ENCODE measurements at places on chromosomes 3 and 15. TPM values are rescaled to one million over a fixed set of nuclear protein-coding genes. Genes with fewer than 3 reads are reported as not detected.

BSN gene
- 0.39 TPM for total RNA-seq

LEKR1 gene
- 1.3 TPM for total RNA-seq

PTPN9 gene
- 30.0 TPM for total RNA-seq

FAN1 gene
- total RNA-seq: 12.6 TPM

PXYLP1 gene
- 6.3 TPM for total RNA-seq

GASK1A gene
- total RNA-seq: not detected

GOLGA8T gene
- total RNA-seq: 1.7 TPM

ARL8B gene
- total RNA-seq: 77.4 TPM

SETMAR gene
- 17.2 TPM for total RNA-seq

HGD gene
- 1.8 TPM for total RNA-seq

SUSD5 gene
- not detected for total RNA-seq

IL17RE gene
- 0.48 TPM for total RNA-seq

MST1R gene
- total RNA-seq: 2.6 TPM

DNA sequence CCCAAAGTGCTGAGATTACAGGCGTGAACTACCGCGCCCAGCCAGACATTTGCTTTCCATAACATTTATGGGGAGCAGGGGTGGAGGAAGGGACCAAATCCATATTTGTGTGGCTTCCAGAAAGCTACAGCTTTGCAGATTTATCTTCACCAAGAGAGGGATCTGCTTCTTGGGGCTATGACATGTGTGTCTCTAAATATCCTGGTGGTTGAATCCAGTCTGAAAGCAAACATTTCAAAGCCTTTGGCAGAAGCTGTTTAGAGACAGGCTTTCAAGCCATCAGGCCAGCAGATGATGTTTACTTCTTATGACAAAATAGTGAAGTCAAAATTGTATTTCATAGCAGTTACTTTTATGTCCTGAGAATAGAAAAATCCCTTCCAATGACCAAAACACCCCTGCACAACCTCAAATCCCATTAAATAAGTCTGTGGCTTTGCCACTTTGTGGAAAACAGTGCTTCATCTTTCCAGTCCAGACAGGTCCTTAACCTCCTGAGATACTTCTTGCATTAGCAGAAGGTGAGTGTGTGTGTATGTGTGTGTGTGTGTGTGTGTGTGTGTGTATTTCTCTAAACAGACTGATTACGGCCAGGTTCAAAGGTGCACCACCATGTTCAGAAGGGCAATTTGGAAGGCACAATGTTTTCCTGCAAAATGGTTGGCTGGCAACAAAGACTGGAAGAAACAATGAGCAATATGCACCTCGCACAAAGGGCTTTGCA lies 191.4 kb upstream of the LRIG1 start:
- no peak for DNase-seq

GRCh38 chr15:94793207-94793606 lies 561.8 kb downstream of the MCTP2 start:
- DNase-seq: no peak

DNA sequence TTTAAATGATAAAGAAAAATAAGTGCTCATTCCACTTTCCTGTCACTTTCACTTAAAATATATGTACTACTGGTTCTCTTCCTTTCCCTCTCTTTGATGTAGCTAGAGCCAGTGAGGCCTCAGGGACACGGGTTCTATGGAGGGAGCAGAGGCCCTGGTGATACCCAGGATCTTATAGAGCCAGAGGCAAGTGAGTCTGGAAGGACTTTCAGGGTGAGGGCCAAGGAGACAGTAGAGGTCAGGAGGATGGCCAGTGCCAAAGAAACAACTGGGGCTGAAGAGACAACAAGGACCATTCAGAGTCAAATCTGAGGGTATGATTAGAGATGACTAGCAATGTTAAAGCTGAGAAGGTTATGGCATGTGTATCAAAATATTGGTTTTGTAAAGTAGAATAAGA lies 124.1 kb upstream of the GOLGA6L6 start:
- no peak for DNase-seq

DNA sequence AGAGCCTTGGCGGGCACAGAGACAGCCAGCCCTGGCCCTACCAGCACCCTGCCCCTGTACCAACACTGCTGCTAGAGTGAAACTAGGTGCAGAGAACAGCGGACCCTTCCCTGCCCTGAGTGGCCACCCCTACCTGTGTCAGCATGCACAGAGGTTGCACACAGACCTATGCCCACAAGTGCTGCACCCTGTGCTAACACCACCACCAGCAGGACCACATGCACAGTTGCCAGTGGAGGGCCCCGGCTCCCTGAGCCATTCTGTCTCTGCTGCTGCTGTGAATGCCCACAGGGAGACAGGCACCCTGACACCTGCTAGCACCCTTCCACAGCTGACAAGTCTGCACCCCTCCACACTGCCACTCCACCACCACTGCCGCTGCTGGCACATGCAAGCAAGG lies 131.8 kb downstream of the NEK11 start:
- DNase-seq: no peak

- DNase-seq: no peak
Measured at GRCh38 chr3:32186876-32187275, 51.6 kb upstream of the CMTM8 start.

GRCh38 chr15:41581110-41581509 lies 22.1 kb downstream of the TYRO3 start:
- no peak for DNase-seq

DNA sequence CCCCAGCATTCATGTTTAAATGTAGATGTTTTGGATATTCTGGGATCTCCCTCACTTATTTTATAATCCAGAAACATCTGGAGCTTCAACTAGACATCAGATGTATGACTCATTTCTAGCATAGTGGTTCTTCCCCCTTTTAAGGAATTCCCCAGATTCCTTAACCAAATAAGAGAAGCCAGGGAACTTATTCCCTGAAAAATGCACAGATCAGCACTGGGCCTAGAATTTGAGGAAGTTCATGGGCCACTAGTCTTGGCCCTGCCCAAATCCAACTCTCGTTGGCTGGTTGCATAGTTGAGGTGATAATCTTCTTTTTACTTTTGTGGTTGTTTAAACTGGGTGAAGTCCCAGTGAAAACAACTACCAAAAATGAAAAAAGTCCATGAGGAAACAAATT lies 20.4 kb downstream of the RARRES1 start:
- DNase-seq: no peak

GRCh38 chr3:185503521-185503920 lies 4.7 kb upstream of the TMEM41A start:
- no peak for DNase-seq

DNA sequence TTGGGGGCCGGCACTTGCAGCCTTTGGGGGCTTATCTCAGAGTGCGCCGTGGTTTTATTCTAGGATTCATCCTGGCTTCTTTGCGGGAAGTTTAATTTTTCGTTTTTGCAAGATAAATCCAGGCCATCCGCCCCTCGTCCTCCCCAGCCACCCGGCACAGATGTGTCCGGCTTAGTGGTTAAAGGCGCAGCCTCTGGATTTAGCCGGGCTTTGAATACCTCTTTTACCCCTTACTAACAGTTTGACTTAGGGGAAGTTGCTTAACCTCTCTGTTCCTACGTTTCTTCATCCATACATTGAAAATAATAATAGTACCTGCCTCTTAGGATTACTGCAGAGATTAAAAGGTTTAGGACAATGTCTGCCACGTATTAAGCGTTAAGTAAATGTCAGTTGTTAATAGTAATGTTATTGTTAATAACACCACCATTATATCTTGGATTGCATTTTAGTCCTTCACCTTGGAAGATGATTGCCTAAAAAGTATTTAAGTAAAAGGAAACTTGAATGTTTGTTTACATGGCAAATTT lies 714 bp downstream of the ECT2 start:
- DNase-seq: no peak

DNA sequence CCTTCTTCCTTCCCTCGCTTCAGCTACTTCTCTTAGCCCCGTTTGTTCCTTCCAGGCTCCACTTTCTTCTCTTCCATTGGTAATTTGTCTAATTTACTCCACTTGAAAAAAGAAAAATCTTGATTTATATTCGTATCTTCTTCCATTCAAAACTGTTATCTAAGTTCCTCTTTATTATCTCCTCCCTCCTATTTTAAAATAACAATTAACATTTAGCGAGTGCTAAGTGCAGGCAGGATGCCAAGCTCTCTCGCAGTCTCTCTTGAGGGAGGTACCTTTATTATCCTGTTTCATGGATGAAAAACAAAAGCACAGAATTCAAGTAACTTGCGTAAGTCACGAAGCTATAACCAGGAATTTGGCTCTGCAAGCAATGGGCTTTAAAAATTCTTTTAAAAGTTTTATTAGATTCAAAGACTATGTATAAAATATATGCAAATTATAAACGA lies 418.9 kb upstream of the NAALADL2 start:
- DNase-seq: no peak

DNA sequence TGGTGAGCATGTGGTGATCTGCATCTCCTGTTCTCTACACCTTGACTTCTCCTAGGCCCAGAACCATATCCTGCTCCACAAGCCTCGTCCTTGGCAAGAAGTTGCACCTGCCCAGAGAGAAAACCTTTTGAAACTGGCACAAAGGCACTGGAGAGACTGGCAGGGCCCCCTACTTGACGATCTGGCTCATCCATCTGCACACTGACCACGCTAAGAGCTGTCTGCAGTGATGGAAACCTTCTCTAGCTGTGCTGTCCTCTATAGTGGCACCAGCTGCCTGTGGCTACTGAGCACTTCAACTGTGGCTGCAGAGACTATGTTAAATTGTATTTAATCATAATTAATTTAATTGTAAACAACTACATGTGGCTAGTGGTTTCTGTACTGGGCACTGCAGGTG lies 26.2 kb upstream of the SRP14 start:
- DNase-seq: no peak

DNA sequence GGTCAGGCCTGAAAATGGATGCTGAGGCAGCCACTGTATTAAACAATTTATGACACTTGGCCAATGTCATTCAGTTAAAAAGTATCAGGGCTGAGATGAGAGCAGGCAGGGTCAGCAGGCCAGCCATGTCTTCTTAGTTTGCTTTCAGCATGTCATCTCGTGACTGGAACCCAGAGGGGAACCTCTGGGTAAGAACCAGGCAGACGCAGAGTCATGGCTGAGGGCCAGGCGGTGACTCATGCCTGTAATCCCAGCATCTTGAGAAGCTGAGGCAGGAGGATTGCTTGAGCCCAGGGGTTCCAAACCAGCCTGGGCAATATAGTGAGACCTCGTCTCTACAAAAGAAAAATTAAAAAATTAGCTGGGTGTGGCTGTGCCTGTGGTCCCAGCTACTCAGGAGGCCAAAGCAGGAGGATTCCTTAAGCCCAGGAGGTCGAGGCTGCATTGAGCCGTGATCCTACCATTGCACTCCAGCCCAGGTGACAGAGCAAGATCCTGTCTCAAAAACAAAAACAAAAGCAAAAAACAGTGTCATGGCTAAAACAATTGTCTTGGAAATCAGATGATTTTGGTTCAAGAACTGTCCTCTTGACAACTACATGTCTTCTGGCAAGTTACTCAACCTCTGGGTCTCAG lies 11.7 kb downstream of the BCL2L10 start:
- DNase-seq: no peak

- no peak for DNase-seq
Measured at GRCh38 chr3:128804811-128805155, 74.6 kb upstream of the ACAD9 start.

- DNase-seq: no peak
Measured at GRCh38 chr15:31278061-31278445, 48.6 kb upstream of the KLF13 start.

- DNase-seq: no peak
Measured at GRCh38 chr15:71451130-71451529, 335.9 kb downstream of the THSD4 start.

- no peak for DNase-seq
Measured at GRCh38 chr15:71784719-71785118, 25.6 kb upstream of the NR2E3 start.

DNA sequence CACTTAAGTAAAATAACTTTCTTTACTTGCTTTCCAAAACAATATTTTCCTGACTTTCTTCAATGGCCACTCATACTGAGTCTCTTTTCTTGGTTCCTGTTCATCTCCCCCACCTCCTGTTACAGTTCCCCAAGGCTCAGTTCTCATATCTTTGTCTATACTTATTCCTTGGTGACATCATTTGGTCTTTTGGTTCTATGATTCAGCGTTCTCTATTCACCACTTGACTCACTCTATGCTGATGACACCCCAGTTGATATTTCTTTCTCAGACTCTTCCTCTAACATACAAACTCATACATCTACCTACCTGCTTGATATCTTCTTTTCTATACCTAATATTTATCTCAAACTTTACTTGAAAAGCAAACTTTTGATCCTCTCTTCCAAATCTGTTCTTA lies 85.0 kb upstream of the P3H2 start:
- no peak for DNase-seq

DNA sequence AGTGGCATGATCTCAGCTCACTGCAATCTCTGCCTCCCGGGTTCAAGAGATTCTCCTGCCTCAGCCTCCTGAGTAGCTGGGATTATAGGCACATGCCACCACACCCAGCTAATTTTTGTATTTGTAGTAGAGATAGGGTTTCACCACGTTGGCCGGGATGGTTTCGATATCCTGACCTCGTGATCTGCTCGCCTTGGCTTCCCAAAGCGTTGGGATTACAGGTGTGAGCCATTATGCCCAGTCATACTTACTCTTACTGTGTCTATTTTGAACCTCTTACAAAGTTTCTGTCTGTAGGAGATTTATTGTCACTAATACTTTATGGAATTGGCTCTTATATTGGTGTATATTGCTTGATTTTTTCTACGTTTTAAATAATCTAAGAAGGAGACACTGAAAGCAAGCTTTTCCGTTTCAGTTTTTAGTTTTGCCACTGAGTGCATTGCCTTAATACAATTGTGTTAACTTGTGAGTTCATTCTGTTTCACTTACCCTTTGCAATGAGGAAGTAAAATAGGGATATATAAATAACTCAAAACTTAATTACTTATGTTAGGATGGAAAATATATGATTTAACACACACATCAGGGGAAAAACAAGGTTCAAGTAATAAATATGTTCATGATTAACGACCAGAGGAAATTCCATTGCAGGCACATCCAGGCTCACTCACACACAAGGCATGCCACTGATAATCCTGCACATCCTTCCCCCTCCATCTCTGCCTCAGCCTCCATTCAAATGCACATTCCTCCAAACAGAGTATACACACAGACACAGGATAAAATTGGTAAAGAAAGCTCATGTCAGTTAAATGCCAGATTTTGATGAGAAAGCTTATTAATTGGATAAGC lies 279.3 kb upstream of the RASGRP1 start:
- no peak for DNase-seq
